Right cardiac atrium (tissue), 5 donors: ENCODE measurements at places on chromosomes 6 and 20. TPM values are rescaled to one million over a fixed set of nuclear protein-coding genes. Genes with fewer than 3 reads are reported as not detected.

The LRFN2 gene
- polyA plus RNA-seq, result not detected

The KIFC1 gene
- polyA plus RNA-seq, result 0.16 TPM

The TRIM15 gene
- polyA plus RNA-seq, result not detected

The ZSCAN31 gene
- polyA plus RNA-seq, result 3.9 TPM

The NRSN1 gene
- 0.11 TPM for polyA plus RNA-seq

The ASIP gene
- 8.0 TPM for polyA plus RNA-seq

The SNAP25 gene
- polyA plus RNA-seq, result 1.8 TPM

The ABHD16B gene
- polyA plus RNA-seq, result 0.54 TPM

The GSTA2 gene
- not detected for polyA plus RNA-seq

The FAM83B gene
- polyA plus RNA-seq, result 1.5 TPM

The SDCBP2 gene
- 2.0 TPM for polyA plus RNA-seq

The TULP1 gene
- 0.34 TPM for polyA plus RNA-seq

The C4B gene
- 41.2 TPM for polyA plus RNA-seq

The COL19A1 gene
- 1.0 TPM for polyA plus RNA-seq

The SLC26A8 gene
- polyA plus RNA-seq, result not detected

The PGK2 gene
- not detected for polyA plus RNA-seq

The PDYN gene
- polyA plus RNA-seq, result not detected

The RSPO3 gene
- polyA plus RNA-seq, result 1.3 TPM

The MUC22 gene
- polyA plus RNA-seq, result 0.14 TPM
